ENCODE measurements at places on chromosomes 7 and 10.
A peak's percentile ranks its signal among the peaks of the same experiment; 100 is the strongest.

GRCh38 chr10:102918817-102919245, 737 bp downstream of the CNNM2 start:
- DNase-seq, result no peak

DNA sequence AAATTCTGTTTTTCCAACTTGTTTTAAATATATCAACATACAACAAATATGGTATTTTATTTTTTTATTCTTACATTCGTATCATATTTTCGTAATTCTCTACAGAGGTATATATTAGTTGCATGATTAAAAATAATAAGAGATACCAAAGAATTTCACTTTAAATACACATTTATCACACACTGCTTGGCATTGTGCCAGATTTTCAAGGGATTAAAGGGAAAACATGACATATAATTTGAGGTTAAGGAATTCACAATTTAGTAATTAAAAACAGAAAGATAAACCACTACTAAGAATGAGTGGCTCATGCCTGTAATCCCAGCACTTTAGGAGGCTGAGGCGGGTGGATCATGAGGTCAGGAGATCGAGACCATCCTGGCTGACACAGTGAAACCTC, 484.7 kb upstream of the SORCS1 start:
- DNase-seq, result no peak

- DNase-seq, result no peak
Observed at GRCh38 chr7:20661884-20662283, 46.4 kb downstream of the ABCB5 start.

GRCh38 chr7:11193131-11193867, 219.6 kb downstream of the PHF14 start:
- peak; percentile 58 for DNase-seq

DNA sequence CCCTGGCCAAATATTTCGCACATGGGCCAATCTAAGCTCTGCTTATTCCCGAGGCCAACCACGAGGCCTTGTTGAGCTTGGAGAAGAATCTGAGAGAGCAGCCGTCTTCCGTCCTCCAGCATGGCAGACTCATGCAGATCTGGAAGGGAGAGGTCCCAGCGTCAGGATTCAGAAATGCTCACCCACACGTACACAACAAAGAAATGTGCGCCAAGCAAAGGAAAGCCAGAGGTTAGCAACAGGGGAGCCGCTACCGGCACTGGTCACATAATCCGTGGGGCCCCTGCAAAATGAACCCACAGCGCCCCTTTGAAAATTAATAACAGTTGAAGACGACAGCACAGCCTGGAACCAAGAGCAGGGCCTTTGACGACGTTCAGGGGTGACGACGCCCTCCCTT, 25.4 kb upstream of the PRKAG2 start:
- no peak for DNase-seq

DNA sequence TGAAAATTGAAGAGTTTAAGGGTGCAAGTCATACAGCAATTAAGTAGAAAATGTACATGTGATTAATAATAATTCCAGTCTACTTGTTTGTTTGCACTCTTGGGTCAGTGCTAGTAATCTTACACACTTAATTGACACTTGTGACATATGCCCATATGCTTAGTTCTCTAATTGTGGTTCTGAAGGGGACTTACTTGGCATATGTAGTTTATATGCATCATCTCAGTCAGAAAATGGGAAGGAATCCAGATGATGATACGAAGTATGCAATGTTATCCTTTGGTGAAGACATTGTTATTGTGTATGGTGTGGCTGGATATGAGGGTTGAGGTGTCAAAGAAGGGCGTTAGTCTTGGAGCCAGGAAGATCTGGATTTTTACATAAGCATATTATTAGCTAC, 193.5 kb upstream of the HDAC9 start:
- no peak for DNase-seq

GRCh38 chr10:9268176-9268575, 1213.7 kb downstream of the GATA3 start:
- DNase-seq, result peak; percentile 48

GRCh38 chr10:43735907-43736306, 87.2 kb upstream of the ZNF32 start:
- DNase-seq, result no peak

GRCh38 chr7:8365499-8366110, 67.8 kb upstream of the NXPH1 start:
- DNase-seq, result peak; percentile 57
